Bronchial epithelial cell (primary cell): ENCODE measurements at places on chromosomes 12 and 14. TPM values are rescaled to one million over a fixed set of nuclear protein-coding genes. Genes with fewer than 3 reads are reported as not detected.
A peak's percentile ranks its signal among the peaks of the same experiment; 100 is the strongest.

DNA sequence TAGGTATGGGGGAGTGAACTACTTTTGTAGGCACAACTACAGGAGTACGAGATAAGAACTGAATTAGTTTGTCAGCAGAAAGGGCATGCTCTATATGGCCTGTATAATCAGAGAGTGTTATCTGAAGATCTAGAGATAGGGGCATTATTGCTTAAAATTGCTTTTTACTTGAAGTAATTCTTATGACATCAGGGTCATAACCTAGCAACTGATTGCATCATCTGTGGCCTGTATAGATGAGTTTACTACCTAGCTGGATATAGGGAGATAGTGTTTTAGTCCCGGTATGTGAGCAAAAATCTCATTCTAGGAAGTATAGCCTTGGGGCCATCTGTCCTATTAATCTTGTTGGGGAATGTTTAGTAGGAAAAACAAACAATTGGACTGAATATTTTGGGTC lies 142.7 kb downstream of the TMEM117 start:
- no peak for DNase-seq

GRCh38 chr12:69389831-69390230 lies 30.3 kb downstream of the YEATS4 start:
- DNase-seq: no peak

DNA sequence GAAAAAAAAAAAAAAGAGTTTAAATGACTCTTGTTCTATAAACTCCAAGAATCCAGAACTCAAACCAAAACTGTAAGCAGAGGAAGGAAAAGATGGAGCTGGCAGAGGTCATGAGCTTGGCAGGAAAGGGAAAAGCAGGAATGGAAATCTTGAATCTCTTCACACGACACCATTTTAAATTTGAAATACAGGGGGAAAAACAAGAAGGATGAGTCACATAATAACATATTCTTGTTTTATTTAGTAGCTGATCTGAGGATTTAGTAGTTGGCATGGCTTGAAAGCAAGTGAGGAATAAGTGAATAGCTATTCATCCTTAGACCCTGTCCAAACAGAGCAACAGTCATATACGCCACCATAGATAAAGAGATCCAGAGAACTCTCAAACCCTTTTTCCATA lies 35.0 kb downstream of the EPS8 start:
- DNase-seq: no peak

- DNase-seq: no peak
Observed at GRCh38 chr12:20004952-20005351, 363.4 kb upstream of the PDE3A start.

DNA sequence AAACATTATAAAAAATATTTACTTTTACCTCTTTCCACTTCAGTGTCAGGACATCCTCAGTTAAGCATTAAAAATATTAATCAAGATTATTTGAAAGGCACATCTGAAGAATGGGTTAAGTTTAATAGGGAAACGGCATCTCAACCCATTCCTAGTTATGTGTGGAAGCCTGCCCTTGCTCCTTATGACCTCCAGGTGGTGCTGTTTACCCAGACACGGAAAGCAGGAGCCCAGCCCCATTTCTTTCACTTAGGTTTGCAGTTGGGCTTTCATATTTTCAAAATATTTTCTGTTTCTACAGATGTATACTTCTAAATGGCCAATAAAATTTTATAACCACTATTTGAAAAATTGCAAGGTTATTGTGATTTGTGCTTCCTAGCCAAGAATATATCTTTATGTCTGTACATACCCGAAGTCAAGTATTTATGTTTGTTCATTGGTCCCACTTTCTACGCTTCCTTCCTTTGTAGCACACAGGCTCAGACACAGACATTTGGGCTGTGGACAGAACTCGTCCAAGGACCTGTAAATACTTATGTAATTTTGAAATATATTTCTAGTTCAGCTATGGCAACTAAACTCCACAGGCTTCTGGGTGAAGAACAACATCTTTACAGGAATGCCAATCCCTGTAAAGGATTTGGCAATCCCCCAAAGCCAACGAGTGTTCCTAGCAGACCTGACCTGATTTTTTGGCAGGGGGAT lies 247.1 kb downstream of the AKAP6 start:
- peak; percentile 50 for DNase-seq

GRCh38 chr14:86646696-86647690 lies 1117.0 kb downstream of the FLRT2 start:
- DNase-seq: peak; percentile 45

- peak; percentile 68 for DNase-seq
Observed at GRCh38 chr12:12171991-12172511, 94.8 kb downstream of the LRP6 start.

DNA sequence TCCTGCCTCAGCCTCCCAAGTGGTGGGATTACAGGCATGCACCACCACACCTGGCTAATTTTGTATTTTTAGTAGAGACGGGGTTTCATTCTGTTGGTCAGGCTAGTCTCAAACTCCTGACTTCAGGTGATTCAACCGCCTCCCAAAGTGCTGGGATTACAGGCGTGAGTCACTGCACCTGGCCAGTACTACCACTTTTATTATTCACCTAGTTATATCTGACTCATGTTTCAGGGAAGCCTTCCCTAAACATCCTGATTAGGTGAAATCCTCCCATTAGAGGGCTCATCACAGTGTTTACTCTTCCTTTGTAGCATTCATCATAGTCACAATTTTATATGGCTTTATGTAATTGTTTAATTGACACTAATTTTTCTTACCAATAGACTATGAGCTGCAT lies 295.3 kb upstream of the SOX5 start:
- peak; percentile 92 for DNase-seq

DNA sequence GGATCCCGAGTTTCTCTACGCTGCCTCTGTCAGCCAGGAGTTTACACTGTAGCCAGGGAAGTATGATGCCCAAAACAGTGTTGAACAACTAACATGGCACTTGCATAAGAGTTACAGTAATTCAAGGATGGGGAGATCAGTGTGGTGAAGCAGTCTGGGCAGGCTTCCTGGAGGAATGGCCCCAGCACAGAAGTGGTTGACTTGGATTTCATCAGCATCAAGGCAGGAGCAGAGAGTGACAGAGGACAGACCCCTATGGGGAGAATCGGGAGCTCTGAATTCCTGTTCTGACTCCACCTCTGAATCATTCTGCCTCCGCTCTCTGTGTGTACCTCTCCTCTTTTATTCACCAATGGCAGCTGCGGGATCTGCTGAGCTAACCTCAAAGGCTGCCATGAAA lies 124.5 kb downstream of the KCNA5 start:
- no peak for DNase-seq

- no peak for DNase-seq
Observed at GRCh38 chr12:49388682-49389386, 21.6 kb downstream of the SPATS2 start.

DNA sequence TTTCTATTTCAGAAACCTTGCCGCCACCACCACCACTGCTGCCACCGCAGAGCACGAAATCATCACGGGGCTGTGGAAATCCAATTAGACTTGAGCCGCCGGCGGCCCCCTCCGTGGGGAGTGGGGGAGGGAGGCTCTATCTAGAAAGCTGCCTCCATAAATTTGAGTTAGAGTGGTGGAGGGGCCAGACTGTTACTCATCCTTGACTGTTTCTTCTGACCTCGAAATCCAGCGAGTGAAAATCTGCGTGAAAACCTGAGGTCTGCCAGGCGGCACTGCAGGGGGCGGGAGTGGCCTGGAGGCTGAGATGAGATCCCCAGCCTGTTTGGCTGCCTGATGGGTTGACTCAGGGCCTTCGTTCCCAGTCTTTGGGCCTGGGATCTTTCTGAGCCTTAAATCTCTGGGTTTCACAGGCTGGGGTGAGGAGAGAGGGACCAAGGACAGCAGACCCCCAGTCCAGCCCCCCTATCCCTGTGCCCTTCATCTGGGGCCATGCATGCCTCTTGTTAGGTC lies 29.9 kb downstream of the TSPAN9 start:
- DNase-seq: no peak

NCAPD2 gene
- 14.7 and 17.9 TPM in 2 replicates for total RNA-seq

GUCY2C gene
- not detected in 2 replicates for total RNA-seq

TEX52 gene
- not detected in 2 replicates for total RNA-seq

CCDC177 gene
- not detected in 2 replicates for total RNA-seq

ZBTB42 gene
- 5.2 and 5.3 TPM in 2 replicates for total RNA-seq
